ENCODE measurements at places on chromosomes 3 and 15.

DNA sequence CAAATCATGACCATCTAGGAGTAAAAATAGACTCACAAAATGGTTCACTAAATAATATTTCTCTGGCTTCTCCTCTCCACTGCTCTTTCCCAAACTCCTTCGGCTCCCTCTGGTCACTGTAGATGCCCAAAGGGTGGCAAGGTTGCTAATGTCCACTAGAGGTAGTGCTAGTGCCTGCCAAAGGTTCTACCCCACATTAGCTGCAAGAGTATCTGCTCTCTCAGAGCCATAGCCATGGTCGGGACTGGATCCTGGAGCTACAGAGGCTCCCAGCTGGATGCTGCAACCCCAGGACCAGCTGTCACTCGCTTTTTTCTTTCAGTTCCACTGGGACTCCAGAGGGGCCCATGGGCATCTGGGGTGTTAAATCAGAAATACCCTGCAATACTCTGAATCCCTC, 8.5 kb downstream of the HTR3D start:
- no peak for DNase-seq

DNA sequence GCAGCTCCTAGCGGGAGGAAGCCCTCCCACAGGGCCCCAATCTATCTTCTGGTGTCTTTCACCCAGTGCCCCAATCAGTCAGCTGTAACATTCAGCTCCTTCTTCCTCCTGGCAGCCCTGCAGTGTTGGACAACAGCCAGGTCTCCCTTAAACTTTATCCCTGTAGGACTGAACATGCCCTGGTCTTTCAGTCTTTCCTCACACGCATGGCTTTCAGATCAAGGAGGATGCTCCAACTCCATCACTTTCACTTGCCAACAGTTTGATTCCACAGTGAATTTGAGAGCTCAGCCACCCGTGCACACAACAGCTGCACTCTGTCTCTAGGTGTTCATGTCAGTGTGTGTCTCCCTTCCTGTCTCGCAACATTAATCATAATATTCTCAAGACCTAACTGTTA, 28.5 kb upstream of the LRRC34 start:
- DNase-seq, result no peak

GRCh38 chr15:40281057-40281800, 1.6 kb downstream of the ANKRD63 start:
- no peak for DNase-seq

DNA sequence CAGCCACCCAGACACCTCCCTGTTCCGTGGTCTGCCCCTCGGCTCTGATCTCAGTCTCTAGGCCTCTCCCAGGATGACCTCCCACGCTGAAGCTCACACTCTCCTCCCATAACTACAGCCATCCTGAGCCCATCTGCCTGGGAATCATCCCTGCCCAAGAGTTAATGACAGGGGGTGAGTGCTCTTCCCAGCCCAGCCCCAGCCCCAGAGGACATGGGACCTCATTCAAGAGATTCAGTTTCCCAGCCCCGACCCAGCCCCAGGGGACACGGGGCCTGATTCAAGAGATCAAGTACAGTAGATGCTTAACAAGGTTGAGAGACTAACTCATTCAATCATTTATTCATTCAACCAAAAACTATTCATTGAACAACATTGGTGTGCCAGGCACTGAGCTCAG, 272.0 kb downstream of the XXYLT1 start:
- no peak for DNase-seq

GRCh38 chr15:72840114-72840513, 56.6 kb upstream of the ADPGK start:
- DNase-seq, result no peak

GRCh38 chr3:145017959-145018358, 1046.3 kb downstream of the DIPK2A start:
- no peak for DNase-seq

DNA sequence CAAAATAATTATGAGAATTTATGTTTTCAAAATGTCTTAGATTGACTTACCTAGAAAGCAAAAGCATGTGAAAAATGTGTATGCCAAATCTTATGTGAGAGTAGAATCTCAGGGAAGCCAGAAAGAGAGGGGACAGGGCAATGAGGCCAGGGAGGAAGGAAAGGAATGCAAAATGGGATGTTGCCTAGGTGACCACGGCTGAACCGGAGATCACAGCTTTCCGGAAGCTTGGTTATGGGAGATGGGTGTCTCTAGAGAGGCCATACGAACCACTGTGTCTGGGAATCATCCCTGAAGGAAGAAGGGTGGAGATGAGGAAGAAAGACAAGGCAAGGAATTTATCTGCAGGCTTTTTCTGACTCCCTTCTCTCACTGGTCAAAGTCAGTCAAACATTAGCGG, 76.0 kb downstream of the SUCLG2 start:
- no peak for DNase-seq

- DNase-seq, result no peak
These were observed 253.7 kb upstream of the TPRG1 start for GRCh38 chr3:188918093-188918492.

- DNase-seq, result peak; percentile 4
These were observed 26.2 kb upstream of the ARL8B start for GRCh38 chr3:5095886-5096285.

- DNase-seq, result no peak
These were observed 38.0 kb upstream of the RFTN1 start for GRCh38 chr3:16551342-16551976.
